ENCODE measurements at places on chromosomes 7 and 10.

DNA sequence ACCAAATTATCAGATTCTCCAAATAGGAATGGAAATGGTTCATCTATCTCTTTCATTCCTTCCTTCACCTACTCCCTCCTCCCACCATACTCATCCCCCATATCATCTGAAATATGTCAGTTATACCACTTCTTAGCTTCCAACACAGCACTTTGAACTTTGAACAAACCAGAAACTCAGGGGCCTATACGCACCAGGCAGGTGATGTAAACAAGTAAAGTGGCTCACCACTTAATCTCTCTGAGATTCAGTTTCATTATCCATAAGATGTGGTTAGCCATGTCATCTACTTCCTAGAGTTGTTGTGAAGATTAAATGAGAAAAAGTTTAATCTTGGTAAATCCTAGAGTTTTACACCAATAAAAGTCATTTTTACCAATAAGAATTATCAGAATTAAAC, 65.9 kb upstream of the LRRN3 start:
- ATAC-seq, result peak; percentile 73

DNA sequence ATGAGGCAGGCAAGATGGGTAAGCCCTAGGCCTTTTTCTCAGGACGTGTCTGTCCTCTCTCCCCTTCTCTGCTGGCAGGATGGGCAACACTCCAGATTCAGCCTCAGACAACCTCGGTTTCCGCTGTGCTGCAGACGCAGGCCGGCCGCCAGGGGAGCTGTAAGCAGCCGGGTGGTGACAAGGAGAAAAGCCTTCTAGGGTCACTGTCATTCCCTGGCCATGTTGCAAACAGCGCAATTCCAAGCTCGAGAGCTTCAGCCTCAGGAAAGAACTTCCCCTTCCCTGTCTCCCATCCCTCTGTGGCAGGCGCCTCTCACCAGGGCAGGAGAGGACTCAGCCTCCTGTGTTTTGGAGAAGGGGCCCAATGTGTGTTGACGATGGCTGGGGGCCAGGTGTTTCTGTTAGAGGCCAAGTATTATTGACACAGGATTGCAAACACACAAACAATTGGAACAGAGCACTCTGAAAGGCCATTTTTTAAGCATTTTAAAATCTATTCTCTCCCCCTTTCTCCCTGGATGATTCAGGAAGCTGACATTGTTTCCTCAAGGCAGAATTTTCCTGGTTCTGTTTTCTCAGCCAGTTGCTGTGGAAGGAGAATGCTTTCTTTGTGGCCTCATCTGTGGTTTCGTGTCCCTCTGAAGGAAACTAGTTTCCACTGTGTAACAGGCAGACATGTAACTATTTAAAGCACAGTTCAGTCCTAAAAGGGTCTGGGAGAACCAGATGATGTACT, 13.1 kb downstream of the PHKG1 start:
- ATAC-seq, result no peak

DNA sequence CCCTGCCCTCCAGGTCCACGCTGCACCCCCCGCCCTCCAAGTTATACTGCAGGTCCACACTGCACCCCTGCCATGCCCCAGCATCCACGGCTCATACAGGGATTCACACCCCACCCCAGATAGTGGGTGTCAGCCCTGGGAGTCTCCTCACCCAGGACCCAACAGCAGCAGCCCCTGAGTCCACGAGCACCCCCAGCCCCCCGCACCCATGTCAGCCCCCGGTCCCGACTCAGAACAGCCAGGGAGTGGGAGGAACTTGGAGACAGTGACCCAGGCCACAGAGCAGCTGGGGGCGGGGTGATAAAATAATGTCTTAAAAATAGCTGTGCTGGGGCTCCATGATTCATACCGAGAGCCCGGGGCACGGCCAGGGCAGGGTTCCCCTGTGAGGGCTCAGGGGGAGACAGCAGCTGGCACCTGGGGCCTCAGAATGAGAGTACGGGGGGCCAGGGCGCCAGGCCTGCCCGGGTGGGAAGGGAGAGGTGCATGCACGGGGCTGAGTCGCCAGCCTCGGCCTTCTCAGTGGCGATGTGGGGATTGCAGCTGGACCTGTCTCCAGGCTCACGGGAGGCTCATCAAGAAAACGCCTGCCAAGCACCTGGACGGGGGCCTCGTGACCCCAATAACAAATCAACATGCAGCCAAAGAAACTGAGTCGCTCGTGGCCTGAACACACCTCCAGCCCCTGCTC, 29.8 kb downstream of the ADAP1 start:
- ATAC-seq, result peak; percentile 63

GRCh38 chr10:77118603-77119282, 518.9 kb downstream of the KCNMA1 start:
- no peak for ATAC-seq

All from activated T-helper 17 cell treated with anti-CD3 and anti-CD28 coated beads, Interleukin-2, amount 50 U/mL, for 72 hours (primary cell).